GM12864 (cell line): ENCODE measurements at places on chromosomes 11 and 22.
A peak's percentile ranks its signal among the peaks of the same experiment; 100 is the strongest.

- no peak for DNase-seq
Measured at GRCh38 chr11:44004452-44005062, 43.2 kb upstream of the ACCSL start.

DNA sequence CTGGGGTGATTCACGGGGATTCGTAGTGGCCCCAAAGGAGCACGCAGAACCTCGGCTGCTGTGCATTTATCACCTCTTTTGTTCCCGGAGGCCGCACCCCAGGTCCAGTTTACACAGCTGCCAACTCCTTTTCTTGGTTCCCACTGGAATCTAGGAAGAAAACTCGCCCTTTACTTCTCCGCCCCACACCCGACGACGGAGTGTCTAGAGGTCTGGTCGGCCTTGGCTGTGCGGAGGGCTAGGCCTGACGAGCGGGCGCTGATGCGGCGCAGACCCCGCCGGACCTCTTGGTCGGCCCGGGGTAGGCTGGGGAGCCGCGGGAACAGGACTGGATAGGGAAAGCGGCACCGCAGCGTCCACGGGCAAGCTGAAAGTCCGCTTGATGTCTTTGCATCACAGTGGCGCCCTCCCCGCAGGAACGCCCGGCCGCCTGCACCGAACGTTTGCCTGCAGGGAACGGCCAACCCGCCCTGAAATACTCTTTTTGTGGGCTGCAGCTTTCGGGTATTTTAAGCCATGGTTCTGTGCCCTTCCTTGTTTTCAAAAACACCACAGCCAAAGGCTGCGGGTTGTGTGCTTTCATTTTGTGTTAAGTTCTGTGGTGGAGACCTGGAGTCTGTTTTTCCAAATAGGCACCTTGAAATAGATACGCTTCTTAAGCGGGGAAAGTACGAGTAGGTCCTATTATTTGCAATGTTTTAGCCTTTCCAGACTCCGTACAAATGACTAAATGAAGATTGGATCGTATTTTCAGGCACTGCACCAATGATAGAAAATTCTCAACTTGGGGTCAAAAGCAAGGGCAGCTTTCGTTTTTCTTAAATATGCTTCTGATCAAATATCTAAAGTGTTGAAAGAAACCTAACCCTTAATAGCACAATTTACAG, 829 bp upstream of the ZBED5 start:
- DNase-seq, result no peak

DNA sequence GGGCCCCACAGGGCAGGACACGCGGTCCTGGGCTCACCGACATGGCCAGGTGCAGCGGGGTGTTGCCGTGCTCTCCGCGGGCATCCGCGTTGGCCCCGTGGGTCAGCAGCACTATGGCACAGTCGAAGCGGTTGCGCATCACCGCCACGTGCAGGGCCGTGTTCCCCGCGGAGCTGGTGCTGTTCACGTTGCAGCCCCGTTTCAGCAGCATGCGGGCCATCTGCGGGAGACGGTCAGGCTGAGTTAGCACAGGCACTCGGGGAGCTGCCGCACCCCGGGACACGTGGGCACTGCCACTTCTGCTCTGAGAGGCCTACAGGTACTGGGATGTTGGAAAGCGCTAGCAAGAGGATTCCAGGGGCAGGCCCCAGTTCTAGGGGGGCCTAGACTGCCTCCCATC, 22.3 kb upstream of the BAIAP2L2 start:
- DNase-seq, result no peak

- DNase-seq, result peak; percentile 31
Measured at GRCh38 chr11:34154059-34154875, 48.8 kb downstream of the NAT10 start.

DNA sequence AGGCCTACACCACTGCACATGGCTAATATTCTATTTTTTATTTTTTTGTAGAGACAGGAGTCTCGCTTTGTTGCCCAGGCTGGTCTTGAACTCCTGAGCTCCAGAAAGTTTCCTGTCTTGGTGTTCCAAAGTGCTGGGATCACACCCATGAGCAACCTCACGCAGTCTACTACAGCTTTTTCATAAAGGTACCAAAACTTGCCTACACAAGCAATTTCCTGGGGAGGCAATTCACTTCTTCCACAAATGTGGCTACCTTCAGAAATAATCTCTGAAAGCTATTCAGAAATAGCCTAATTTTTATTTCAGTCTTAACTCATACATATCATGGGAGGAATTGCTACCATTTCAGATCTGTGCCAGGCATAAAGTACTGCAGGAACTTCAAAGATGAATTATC, 11.4 kb downstream of the SLC35F2 start:
- no peak for DNase-seq
